ENCODE measurements at places on chromosomes 7 and 10.

GRCh38 chr7:106072715-106073091 lies 39.4 kb downstream of the SYPL1 start:
- DNase-seq: no peak

- no peak for DNase-seq
These were observed 597 bp downstream of the SND1 start for GRCh38 chr7:127652333-127653248.

GRCh38 chr7:36119005-36119706 lies 33.9 kb upstream of the EEPD1 start:
- peak; percentile 10 for DNase-seq

DNA sequence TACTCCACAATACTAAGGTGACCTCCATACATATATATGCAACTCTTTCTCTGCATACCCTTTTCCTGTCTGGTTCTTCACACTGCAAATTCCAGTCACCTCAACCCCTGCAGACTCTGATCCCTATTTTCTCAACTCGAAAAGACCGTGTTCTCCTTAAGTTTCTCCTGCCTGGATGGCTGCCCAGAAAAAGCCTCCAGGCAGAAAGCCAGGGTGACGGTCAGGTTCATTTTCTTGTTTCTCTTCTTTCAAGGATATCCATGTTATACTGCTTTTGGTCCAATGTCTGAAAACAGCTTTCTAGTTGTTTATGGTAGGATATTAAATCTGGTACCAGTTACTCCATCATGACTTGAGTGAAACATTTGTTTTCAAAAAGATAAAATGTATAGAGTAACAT lies 267.8 kb upstream of the MYO3A start:
- no peak for DNase-seq

DNA sequence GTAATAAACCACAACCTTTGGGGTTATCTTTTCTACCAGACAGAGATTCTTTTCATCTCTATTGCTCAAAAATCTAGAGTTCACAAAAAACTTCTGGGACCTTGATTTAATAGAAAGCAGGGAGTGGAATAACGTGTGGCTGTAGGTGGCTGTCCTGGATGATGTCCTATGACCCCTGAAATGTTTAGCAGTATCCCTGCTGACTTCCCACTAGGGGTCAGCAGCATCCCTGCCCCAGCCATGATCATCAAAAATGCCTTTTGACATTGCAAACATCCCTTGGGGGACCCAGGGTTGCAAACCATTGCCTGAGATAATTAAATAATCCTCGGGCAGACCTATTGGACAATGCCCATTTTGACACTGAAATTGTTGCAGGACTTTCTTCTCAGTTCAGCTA lies 177.1 kb downstream of the USP6NL start:
- no peak for DNase-seq

DNA sequence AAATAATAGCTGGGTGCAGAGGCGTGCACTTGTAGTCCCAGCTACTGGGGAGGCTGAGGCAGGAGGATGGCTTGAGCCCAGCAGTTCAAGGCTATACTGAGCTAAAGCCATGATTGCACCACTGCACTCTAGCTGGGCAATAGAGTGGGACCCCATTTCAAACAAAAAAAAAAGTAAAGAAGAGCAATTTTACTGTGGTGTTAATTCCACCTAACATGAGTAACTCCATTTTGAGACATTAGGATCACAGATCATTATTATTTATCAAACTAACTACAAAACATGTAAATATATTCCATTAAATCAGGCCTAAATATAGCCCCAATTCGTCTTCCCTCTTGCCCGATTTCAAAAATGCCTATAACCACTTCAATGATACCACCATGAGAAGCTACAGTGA lies 104.8 kb upstream of the TRIM24 start:
- no peak for DNase-seq

GRCh38 chr7:16089801-16090200 lies 331.5 kb downstream of the CRPPA start:
- DNase-seq: no peak

DNA sequence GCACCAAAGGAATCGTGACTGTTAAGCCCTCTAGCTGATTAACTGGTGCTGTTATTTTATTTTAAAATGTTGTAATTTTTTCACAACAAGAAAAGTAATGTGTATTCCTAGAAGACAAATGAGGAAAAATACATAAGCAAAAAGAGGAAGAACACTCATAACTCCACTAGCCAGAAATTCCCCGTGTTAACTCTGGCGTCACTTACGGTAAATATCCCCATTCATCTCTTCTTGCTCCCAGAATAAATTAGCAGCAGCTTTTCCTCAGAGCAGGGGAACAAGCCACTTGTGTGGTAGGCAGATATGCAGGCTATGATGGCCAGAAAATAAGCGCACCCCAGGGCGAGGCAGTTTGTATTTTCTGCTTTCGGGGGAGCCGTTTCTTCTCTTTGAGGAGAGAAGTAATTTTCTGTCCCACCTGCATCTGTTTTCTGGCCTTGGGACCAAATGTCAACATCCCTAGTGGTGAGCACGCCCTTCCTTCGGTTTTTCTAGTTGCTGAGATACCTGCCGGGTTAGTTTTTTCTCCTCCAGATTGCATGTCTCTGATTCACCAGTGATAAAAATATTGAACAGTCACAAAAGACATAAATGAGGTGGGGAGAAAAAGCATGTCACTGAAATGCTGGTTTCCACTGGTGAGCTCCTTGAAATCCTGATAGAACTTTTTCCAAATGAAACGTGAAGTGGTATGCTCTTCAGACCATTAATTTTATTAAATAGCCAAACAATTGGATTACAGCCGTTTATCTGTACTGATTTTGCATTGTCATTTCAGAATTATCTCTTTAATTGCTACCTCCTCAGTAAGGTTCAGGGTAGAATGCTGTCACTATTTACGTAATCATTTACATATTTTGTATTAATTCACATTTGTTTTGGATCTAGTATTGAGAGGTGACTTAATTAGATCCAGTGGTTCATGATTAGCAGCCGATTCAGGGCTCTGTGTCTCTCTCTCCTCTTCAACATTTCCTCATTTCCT lies 268.1 kb downstream of the CAMK1D start:
- DNase-seq: no peak

DNA sequence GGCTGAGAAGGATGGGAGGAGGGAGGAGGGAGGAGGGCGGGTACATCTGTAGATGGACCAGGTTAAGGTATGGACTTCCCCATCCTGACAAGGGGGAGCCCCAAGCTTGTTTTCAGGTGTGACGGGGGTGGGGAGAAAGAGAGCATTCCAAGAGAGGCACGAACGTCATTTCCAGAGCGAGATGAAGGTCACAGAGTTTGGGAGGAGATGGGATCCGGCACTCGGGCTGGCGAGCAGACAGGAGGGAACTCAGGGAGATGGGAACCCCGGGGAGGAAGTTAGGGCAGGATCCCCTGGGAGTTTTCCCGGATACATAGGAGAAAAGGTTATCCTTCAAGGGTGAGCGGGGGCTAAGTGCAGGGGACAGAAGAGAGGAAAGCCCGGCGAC lies 118.8 kb downstream of the CUX1 start:
- DNase-seq: no peak

DNA sequence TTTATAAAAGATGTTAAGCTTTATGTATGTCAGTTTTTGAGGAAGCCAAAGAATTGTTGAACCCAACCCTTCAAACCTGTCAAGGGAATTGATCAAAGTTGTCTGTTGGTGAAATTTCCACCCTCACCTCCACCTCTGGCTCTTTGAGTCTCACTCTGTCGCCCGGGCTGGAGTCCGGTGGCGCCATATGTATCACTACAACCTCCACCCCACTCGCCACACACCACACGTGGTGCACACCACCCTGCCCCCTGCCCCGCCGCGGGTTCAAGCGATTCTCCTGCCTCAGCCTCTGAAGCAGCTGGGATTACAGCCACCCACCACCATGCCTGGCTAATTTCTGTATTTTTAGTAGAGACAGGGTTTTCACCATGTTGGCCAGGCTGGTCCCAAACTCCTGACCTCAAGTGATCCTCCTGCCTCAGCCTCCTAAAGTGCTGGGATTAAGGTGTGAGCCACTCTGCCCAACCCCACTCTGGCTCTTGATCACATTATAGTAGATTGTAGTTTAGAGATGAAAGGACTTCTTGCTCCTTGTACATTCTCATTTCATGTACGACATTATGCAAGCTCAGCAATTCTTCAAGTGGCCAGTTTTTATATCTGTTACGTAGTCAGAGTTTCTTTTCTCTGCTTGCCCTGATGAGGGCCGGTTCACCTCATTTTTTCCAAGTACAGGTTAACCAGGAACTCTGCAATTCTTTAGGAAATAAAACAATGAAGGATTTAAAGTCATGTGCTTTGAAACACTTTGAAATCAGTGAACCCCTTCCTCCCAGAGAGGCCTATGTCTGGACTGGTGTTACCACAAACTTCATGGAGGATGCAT lies 7.0 kb downstream of the BAMBI start:
- DNase-seq: no peak

DNA sequence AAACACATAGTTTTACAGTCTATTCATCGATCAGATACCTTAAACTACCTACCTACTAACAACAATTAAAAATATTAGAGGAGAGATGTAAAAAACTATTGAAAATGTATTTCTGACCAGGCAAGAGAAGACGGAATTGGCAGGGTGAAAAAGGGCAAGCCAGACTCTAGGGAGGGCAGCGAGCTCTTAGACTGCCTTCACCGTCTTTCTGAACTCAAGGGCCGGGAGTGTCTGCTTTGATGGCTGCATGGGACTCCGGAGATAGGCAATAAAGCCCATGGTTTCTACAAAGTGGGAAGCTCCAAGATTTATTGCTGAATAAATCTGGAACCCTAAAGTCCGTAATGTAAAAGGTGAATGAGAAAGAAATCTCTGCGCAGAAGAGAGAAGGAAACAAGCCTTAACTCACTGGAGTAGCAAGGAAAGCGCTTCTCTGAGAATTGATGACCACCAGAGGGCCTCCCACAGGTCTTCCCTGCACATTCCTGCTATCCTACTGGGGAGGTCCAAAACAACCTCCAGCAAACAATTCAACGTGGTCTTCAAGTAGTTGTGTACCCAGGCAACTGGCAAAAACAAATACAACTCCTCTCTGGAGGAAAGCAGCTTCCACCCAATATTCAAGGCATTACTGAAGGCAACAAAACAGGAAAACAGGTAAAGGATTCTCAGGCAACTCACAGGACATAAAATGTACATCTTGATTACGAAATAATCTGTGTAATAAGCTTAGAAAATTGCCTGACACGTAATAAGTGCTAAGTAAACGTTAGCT lies 181.3 kb downstream of the SDK1 start:
- no peak for DNase-seq

GRCh38 chr10:116000151-116000842 lies 272.7 kb downstream of the GFRA1 start:
- no peak for DNase-seq

DNA sequence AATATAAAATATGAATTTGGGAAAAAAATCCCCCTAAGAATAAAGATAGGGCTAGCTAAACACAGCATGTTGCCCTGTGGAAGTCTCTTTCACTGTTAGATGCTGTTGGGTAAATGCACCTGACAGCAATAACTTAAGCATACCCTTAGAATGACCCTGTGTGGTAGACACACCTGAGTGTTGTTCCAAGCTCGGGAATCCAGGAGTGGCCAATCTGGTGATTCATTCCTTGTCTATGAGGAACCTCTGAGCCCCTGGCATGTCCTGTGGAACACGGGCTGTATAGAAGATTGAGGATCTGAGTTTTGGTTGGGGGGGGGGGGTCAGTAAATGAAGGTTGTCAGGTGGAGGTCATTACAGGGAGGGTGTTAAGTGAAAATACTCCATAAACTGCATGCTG lies 730.0 kb upstream of the IGFBP3 start:
- DNase-seq: no peak

GRCh38 chr10:32906595-32906994 lies 51.4 kb downstream of the ITGB1 start:
- DNase-seq: no peak

GRCh38 chr10:130053561-130053960 lies 57.1 kb downstream of the C10orf143 start:
- DNase-seq: no peak
